ENCODE measurements at places on chromosomes 11 and 22. TPM values are rescaled to one million over a fixed set of nuclear protein-coding genes. Genes with fewer than 3 reads are reported as not detected.

The APOL5 gene
- not detected for polyA plus RNA-seq

The GVQW3 gene
- polyA plus RNA-seq, result not detected

The NRGN gene
- polyA plus RNA-seq, result 6.5 TPM

The SH3BP1 gene
- polyA plus RNA-seq, result 29.1 TPM

The MICALL1 gene
- polyA plus RNA-seq, result 10.3 TPM

The TMPRSS5 gene
- polyA plus RNA-seq, result 0.45 TPM

The OR52H1 gene
- not detected for polyA plus RNA-seq

The OR4A16 gene
- not detected for polyA plus RNA-seq
